ENCODE measurements at places on chromosomes 11 and 22. TPM values are rescaled to one million over a fixed set of nuclear protein-coding genes. Genes with fewer than 3 reads are reported as not detected.

CHST1 gene
- under 0.01 TPM for total RNA-seq

IPO7 gene
- 42.8 TPM for total RNA-seq

PARVB gene
- total RNA-seq: 52.8 TPM

CCDC15 gene
- 0.54 TPM for total RNA-seq

SCN4B gene
- not detected for total RNA-seq

MYO7A gene
- 0.27 TPM for total RNA-seq

LRP4 gene
- 7.5 TPM for total RNA-seq

KRTAP5-8 gene
- total RNA-seq: not detected

RAG2 gene
- total RNA-seq: 0.27 TPM

MRGPRE gene
- not detected for total RNA-seq

RBM14 gene
- 102 TPM for total RNA-seq

FAM83F gene
- 0.54 TPM for total RNA-seq

ISX gene
- not detected for total RNA-seq

PATE4 gene
- not detected for total RNA-seq

Measured in hematopoietic multipotent progenitor cell (in vitro differentiated cells).